Panc1 (cell line): ENCODE measurements at places on chromosomes 1 and 21. TPM values are rescaled to one million over a fixed set of nuclear protein-coding genes. Genes with fewer than 3 reads are reported as not detected.
A peak's percentile ranks its signal among the peaks of the same experiment; 100 is the strongest.

DNA sequence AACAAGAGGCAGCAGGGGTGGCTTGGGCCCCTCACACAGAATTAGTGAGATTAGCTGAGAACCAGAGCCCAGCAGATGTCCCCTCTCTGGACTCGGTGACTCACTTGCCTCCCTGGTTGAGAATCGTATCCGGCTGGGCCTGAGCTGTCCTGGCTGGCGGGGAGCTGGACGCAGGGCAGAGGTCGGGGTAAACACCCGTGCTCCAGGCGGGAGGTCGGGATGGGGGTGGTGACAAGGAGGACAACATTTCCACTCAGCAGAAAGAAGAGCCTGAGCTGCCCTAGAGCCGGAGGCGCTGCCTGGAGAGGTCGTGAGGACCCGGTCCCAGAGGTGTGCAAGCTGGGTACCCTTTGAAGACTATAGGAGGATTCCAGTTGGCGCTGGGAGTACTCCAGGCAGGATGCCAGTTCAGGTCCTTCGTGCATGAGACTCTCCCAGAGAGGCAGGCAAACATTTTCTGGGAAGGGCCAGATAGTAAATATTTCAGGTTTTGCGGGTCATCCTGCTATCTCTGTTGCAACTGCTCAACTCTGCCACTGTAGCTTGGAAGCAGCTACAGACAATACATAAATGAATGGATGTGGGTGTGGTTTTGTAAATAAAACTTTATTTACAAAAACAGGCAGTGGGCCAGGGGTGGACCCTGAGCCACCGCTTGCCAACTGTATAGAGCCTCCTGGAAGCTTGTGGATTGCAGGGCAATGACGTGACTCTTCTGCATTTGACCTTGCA, 116.8 kb upstream of the WNT4 start:
- peaks cover 11% of the 10 kb centered on the region; the same call in 1 of the 2 replicates for H3K4me1 ChIP-seq
- H3K4me3 ChIP-seq: no peak overlapping the region
- no peak overlapping the region for H3K27ac ChIP-seq
- H3K27me3 ChIP-seq: no peaks in the 10 kb centered on the region
- H3K36me3 ChIP-seq: no peaks in the 10 kb centered on the region

The SH2D2A gene
- total RNA-seq: 0.69 TPM

GRCh38 chr1:24294716-24295371, 24.3 kb upstream of the GRHL3 start:
- H3K4me3 ChIP-seq: no peak overlapping the region
- H3K4me1 ChIP-seq: peaks cover 11% of the 10 kb centered on the region
- DNase-seq: no peak
- peak overlapping the region; percentile 9; the same call in 1 of the 2 replicates for H3K27ac ChIP-seq
- H3K36me3 ChIP-seq: no peaks in the 10 kb centered on the region
- no peaks in the 10 kb centered on the region for H3K27me3 ChIP-seq

- DNase-seq: no peak
- no peaks in the 10 kb centered on the region for H3K27me3 ChIP-seq
- H3K4me1 ChIP-seq: no peaks in the 10 kb centered on the region
- H3K27ac ChIP-seq: no peak overlapping the region
- H3K4me3 ChIP-seq: no peak overlapping the region
- H3K36me3 ChIP-seq: no peaks in the 10 kb centered on the region
Observed at GRCh38 chr21:33496345-33496744, 4.8 kb upstream of the DNAJC28 start.

DNA sequence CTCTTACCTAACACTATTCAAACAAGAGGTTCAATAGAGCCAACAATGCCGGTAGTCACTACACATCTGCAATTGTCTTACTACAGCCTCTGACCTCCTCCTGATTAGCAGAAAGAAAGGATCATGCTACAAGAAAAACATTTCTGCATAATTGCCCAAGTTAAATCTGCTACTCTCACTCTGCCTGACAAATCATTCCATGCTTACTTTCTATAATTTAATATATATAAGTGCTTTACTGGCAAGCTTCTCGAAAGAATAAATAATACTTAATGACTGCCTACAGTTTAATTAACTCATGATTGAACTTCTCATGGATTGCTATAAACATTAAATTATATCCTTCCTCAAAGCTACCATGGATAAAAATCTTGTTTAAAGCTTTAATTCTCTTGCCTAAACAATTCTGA, 156.0 kb downstream of the SLC45A1 start:
- no peak for DNase-seq
- H3K36me3 ChIP-seq: no peaks in the 10 kb centered on the region
- H3K27me3 ChIP-seq: no peaks in the 10 kb centered on the region
- H3K27ac ChIP-seq: no peak overlapping the region
- H3K4me1 ChIP-seq: no peaks in the 10 kb centered on the region

The PCBP3 gene
- total RNA-seq: not detected
